MG63 (cell line): ENCODE measurements at places on chromosomes 11 and 22.

DNA sequence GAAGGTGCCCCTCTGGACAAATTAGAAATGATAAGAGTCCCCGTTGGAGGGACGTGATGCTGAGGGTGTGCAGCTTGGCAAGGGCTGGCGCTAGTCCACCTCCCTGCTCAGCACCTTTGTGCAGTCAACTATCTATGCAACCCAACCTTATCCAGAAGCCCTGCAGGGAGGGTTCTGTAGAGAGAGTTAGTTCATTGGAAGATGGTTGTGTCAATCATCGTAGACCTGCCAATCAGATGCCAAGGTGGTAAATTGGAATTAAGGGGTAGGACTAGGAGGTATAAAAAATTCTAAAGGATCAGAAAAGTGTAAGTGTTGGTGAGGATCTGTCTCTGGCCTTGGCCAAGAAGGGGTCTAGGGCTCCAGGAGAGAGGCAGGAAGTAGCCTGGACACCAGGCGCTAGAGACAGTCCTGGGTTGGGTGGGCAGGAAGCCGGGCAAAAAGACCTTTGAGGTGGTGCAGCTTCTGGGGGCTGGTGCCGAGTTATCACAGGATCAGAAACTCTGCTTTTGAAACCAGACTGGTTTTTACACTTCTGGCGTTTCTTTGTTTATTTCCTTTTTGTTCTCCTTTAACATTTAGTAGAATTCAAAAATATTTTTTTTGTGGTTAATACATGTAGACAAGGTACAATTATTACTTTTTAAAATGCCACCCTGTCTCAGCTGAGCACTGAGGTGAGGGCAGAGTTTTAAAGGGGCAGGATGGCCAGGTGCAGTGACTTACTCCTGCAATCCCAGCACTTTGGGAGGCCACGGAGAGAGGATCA, 1.6 kb downstream of the C1QTNF6 start:
- no peak for DNase-seq

DNA sequence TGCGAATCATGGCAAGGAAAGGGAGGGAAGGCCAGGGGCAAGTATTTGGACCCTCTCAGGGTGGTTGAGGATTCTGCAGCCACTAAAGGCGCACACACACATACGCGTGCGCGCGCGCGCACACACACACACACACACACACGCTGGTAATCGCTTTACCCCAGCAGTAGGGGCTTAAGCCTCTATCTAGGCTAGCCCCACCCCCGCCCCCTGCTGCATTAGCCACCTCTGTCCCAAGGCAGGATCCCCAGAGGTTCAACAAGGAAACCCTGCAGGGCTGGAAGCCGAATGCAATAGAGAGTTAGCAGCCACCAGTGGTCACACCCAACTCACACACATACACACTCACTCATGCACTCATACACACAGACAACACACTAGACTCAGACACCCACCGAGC, 28.6 kb upstream of the ELFN2 start:
- no peak for DNase-seq

DNA sequence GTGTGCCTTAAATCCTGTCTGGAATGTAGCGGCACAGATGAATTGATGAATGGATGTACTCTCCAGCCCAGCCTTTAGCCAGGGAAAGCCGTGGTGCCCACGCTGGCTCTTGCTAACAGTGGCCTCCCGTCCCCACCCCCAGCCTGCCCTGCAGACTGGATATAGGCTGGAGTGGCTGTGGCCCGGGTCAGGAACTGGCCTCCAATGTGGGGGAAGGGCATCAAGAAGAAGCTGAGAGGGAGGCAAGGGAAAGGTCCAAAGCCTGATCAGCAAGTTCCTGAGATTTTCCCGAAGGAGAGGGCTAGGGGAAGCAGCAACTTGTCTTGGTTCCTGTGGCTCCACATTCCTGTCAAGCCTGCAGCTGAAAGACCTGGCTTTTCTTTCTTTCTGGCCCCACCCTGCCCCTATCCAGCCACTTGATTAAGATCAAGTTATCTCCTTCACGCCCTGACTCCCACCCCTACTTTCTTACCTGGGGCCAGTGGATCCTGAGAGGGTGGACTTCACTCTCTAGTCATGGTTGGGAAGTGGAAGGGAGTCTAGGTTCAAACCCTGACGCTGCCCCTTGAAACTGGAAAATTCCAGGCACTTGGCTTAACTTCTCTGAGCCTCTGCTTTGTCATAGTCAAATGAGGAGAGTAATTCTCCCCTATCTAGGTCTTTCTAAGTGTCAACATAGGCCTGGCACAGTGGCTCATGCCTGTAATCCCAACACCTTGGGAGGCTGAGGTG, 11.0 kb upstream of the MICALL1 start:
- DNase-seq, result no peak

- DNase-seq, result peak; percentile 6
These were observed 667 bp downstream of the ACCS start for GRCh38 chr11:44066732-44067141.

GRCh38 chr11:121415856-121416255, 36.3 kb upstream of the SORL1 start:
- peak; percentile 36 for DNase-seq

DNA sequence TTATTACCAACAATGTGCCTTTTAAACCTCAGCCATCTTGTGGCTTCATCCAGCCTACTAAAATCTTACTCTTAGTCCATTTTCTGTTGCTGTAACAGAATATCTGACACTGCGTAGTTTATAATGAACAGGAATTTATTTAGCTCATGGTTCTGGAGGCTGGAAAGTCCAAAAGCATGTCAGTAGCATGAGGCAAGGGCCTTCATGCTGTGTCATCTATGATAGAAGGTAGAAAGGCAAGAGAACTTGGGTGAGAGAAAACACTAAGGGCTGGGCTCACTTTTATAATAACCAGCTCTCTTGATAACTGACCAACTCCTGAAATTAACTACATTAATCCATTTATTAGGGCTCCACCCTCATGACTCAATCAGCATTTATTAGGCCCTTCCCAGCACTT, 13.5 kb downstream of the BTBD10 start:
- DNase-seq, result no peak

GRCh38 chr22:20866736-20867135, 7.9 kb downstream of the SNAP29 start:
- DNase-seq, result no peak

DNA sequence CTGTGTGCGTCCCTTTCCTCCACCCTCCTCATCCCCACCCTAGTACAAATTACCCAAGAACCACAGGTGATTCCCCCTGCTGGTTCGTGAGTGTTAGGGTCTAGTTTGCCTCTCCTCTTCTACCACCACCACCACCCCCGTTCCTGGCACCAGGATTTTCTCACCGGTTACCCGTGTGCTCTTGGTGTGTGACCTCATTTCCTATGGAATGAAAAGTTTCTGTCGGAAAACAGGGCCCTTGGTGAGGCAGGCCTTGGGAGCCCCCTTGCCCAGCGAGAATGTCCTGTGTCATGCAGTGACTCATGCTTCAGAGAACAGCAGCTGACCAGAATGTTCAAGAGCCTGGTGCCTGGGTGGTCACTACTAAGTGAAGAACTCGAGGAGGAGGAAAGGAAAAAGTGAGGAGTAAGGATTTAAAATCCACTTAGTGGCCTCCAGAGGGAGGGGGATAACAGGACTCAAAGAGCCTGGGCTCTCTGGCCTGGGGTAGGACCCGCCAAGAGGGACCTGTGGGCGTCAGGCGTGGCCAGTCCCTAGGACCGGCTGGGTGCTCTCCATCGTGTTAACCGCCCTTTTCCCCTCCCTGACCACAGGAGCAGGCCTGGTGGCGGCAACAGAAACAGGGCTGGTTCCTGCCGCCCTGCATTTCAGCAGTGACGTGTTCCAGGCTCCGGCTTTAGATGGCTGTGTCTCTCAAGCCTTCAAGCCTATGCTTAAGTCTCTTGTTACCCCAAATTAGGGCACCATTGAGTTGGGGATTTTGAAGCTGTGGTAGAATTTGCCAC, 30.2 kb downstream of the C22orf31 start:
- peak; percentile 79 for DNase-seq

DNA sequence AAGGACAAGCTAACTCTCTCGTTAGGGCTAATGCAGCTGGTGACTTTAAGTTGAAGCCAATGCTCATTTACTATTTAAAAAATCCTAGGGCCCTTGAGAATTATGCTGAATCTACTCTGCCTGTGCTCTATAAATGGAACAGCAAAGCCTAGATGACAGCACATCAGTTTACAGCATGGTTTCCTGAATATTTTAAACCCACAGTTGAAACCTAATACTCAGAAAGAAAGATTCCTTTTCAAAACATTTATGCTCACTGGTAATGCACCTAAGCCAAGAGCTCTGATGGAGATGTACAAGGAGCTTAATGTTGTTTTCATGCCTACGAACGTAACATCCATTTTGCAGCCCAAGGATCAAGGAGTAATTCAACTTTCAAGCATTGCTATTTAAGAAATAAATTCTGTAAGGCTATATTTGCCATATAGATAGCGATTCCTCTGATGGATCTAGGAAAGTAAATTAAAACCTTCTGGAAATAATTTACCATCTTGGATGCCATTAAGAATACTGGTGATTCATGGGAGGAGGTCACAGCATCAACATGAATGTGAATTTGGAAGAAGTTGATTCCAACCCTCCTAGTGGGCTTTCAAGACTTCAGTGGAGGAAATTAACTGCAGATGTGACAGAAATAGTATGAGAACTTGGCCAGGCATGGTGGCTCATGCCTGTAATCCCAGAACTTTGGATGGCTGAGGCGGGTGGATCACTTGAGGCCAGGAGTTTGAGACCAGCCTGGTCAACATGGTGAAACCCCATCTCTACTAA, 14.5 kb downstream of the XNDC1N start:
- DNase-seq, result no peak

DNA sequence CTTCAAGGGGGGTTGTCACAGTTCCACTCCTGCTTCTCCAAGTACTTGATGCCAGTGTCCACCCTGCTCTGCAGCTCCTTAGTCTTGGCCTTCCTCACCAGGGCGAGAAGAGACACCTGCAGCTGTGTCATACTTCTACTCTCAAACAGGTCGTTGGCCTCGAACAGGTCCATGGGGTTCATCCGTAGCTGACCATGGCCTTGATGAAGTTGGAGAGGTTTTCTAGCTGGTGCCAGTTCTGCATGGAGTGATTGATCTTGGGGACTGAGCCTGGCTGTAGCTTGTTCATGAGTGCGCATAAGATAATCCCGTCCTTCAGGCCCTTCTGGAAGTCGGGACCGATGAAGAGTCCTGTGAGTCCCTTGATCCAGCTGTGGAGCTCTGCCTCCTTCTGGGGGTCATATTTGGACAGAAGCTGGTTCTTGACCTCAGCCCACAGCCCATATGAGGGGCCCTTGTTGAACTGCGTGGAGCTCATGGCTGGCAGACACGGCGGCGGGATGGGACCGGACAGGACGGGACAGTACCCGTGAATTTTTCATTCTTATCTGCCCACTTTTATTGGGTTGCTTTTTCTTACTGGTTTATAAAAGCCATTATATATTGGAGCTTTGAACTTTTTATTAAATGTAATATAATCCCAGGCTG, 33.4 kb upstream of the HORMAD2 start:
- DNase-seq, result no peak

DNA sequence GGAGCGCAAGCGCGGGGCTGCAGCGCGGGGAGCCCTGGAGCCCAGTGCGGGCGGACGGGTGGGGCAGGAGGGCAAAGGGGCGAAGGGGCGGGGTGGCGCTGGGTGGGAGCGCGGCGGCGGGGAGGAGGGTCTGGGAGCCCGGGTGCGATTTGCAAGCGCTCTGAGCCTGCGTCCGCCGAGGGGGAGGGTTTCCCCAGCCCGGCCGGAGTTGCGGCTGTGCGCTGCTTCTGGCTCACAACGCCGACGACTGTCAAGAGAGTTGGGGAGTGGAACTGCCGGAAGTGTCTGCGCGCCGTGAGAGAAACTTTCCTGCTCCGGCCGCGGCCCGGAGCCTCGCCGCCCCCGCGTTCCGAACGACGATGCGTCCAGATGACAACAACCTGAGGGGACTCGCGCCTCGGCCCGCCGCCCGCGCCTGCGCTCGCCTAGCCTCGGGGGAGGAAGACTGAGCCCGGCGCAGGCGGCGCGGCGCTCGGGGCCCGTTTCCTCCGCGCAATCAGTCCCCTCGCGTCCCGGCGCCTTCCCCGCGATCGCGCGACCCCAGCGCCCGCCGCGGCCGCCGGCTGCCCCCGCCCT, at the start of gene ARHGAP42:
ARHGAP42 (plus strand) TSS at position 235 of the 576 bp plus-strand sequence. CDS start 391 bp downstream, outside the sequence.
- DNase-seq, result peak; percentile 69

GRCh38 chr11:109088086-109088485, 333.9 kb upstream of the C11orf87 start:
- DNase-seq, result no peak

- DNase-seq, result no peak
These were observed at the start of gene DNHD1 for GRCh38 chr11:6497069-6497839. Gene DNHD1 (plus strand): TSS chr11:6497280. CDS start chr11:6498216, 936 bp downstream.

DNA sequence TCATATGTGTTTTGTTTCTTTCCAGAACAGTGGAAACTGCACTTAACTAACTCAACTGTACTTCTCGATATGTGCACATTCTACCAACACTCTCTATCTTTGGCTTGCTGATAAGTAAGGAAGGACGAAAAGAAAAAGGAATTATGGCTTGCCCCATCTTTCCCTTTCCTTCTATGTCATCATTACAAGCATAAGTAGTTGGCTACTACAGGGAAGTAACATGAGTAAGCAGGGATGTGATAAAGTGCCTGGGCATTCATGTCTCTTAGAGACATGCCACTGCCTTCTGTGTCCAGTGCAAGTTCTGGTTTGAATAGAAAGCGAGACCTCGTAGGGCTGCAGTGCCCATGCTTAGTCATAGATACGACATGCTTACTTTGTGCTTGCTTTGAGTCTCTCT, 342.5 kb downstream of the ETS1 start:
- DNase-seq, result no peak

DNA sequence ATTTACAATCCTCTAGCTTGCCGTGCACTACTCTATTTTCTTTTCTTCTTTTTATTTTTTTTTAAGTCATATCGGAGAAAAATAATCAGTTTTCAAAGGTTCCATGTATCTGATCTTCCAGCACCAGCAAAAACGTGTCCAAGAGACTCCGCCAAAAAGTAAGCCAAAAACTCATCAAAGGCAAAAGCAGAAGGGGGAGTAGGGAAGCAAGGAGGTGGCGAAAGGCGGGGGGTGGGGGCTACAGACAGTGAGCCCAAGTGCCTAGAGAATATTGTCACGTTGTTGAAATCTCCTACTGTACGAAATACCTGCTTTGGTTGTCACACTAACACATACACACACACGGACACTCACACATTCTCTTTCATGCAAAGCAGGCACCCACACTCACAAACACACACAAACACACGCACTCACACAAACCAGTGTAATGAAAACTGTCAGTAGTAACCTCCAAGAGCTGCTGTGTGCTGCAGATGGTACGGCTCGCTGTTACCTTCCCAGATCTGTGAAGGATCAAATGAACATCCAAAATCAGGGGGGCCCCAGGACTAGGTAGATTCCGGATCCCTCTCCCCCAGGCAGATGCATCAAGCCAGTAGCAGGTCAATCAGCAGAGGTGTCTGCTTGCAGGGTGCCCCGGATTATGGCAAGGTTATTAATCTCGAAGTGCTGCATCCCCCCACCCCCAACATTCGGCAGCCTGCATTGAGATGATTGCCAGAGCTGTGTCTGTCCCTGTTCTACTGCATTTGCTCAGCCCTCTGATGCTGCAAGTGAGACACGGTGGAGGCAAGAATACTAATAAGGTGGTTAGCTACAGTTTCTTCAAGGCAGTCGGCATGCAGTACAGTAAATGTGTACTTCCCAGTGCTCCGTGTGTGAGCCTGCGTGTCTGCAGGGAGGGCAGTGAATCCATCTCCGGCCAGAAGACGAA, at the start of gene LRRC4C:
LRRC4C (minus strand) TSS at position 188 of the 937 bp plus-strand sequence.
- DNase-seq, result peak; percentile 8
